ENCODE measurements at places on chromosomes 2 and 18. TPM values are rescaled to one million over a fixed set of nuclear protein-coding genes. Genes with fewer than 3 reads are reported as not detected.
A peak's percentile ranks its signal among the peaks of the same experiment; 100 is the strongest.

DNA sequence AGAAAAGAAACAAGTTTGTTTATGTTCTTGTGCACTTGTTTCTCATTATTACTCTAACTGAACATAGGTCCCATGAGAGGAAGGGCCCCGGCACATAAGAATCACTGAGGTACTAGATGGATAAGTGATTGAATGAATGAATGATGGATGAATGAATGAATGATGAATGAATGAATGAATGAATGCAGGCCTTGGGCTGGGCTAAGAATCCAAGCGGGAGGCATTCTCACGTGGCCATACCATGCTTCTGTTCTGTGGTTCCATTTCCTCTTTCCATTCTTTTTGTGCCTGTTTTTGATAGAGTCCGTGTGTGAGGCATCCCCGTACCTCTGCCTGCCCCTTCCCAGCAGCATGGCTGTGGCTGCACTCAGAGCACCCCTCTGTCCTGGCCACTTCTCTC lies 94.8 kb downstream of the SH3BP4 start:
- no peak for DNase-seq

DNA sequence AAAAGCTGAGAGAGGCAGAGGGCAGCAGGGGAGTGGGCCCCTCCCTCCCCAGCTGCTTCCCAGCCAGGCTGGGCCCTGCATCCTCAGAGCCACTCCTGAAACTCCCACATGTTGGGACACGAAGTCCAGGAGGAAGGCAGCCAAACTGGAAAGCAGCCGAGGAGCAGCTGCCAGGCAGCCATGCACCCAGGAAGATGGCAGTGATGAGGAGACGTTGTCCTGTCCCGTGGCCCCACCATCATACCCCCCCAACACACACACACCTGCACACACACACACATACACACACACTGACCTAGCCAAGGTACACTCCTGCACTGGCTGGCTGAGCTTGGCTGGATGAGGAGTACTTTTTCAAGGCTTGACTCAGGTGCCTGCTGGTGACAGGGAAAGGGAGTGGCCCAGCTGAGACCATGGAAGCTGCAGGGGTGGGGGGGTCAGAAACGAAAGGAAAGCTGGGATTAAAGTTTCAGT lies 106.0 kb downstream of the CYP26B1 start:
- DNase-seq = no peak

DNA sequence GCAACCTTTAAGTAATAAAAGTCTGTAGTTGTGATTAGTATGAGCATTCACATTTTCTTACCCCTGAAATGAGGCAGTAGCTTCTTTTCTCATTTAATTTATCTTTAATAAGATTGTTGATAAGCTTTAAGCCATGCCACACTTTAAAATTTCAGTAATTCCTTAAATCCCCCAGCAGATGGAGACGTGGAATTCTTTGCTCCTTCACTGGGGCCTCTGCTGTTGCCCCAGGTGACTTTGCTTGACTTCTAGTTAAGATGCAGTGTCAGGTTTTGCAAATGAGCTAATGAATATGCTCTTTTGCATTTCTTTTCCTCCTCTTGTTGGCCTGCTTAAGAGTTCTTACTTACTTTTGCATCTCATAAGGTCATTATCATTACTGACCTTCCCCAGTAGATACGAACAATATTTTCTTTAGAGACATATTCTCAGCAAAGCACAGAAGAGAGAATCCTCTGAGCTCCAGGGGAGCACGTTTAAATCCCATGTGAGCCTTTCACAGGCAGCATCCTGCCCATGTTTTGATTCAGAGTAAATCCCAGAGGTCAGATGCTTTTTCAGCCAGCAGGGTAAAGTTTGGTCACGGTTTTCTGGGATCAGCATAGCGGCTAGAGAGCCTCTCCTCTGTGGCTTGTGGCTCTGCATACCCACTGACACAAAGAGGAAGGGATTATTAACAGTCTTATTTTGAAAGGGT lies 222.9 kb downstream of the PTPRM start:
- no peak for DNase-seq

GRCh38 chr18:35478520-35479435 lies 19.0 kb downstream of the INO80C start:
- DNase-seq = no peak

GRCh38 chr2:231524477-231525247 lies 5.6 kb downstream of the NMUR1 start:
- DNase-seq = no peak

DNA sequence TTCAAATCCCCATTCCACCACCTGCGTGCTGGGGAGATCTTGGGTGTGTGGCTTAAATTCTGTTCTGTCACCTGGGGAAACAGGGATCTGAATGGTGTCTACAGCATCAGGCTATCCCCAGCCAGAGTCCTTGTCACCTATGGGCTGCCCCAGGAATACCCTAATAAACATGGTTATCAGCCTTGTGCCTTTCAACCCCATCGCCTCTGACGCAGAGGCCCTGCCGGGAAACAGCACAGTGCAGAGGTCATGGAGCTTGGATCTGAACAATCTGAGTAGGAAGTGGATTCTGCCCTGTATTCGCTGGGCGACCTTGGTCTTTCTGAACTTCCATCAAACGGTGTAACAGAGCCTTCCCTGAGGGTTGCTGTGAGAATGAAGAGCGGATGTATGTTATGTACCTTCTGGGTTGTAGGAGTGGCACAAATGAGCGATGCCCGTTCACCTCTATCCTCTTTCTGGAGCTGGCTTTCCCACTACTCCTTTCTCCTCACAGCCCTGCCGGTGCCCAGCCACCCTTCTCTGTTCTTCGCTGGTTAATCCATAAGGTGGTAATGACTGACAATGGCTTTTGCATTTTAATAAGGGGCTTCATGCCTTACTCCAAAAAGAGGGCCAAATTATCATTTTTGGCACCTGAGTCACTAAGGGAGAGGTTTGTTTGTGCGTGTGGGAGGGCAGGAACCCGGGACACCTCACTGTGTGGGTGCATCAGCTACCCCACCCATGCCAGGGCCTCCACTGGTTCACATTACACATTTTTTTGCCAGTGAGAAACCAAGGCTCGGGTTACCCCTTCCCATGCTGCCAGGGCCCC lies 256.5 kb downstream of the MYCN start:
- DNase-seq = no peak

DNA sequence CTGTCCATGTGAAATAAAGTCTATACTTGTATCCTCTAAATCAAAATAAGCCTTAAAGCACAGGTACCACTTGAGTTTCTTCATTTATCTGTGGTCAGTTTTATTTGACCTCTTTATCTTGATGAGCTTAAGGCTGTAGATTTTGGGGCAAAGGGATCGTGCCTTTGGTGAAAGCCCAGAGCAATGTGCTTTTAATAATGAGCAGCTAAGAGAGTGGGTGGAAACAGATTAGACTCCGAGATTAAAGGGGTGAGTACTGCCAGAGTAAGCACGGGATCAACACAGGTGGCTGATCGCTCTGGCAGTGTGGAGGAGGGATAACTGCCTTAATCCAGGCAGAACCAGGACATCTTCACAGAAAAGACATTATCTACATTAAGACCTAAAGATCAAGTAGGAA lies 280.4 kb downstream of the TDRD15 start:
- DNase-seq = no peak

- no peak for DNase-seq
These were observed 26.0 kb upstream of the IGFBP2 start for GRCh38 chr2:216607277-216607560.

GRCh38 chr2:43831543-43832294 lies 6.9 kb downstream of the ABCG5 start:
- no peak for DNase-seq

DNA sequence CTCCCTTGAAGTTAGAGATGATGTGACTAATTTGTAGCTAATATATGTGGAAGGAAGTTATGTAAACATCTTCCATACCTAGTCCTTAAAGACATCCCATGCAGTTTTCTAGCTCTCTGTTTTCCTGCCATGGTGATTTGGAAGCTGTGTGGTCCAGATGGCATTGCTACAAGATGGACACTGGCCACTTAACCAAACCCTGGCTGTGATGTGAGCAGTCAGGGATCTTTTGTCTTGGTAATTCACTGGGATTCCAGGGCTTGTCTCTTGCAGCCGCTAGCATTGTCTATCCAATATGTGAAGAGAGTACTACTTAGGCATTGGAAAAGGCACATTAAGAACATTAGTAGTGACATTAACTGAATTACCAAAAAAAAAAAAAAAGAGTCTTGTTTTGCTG lies 139.9 kb upstream of the DOCK10 start:
- DNase-seq = no peak

DNA sequence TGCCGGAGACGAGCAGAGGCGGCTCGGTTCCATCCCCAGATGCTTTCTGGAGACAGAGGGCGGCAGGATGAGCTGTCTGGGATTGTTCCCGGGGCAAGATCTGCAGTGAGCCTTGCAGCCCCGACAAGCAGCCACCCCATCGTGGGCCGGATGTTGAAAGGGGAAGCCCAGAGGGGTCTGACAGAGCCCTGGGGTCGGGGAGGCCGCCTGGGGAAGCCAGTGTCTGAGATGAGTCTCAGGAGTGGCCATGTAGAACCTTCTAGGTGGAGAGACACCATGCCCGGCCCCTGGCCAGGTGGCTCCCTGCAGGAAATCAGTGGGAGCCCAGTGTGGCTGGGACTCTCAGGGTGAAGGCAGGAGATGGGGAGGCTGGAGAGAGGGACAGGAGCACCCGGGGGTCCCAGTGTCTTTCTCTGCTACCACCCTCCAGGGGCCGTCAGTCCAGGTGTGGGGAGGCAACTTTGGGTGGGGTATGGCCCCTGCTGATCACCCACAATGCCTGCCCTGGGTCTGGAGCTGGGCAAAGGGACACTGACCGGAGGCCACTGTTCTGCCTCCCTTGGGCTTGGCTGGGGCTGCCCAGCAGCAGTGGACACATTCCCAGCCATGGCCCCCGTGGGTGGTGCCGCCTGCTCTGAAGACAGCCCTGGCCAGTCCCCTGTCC lies 128.3 kb upstream of the HS6ST1 start:
- DNase-seq = peak; percentile 11

- no peak for DNase-seq
These were observed 7.7 kb upstream of the EHD3 start for GRCh38 chr2:31226266-31226665.

Gene CRYBA2
- 5.9 TPM for total RNA-seq

Gene NTSR2
- total RNA-seq = not detected

Gene LBX2
- 0.21 TPM for total RNA-seq

Gene MAPK4
- 1.4 TPM for total RNA-seq

Gene GREB1
- 5.6 TPM for total RNA-seq

Gene ALMS1
- total RNA-seq = 12.0 TPM

Gene UGT1A5
- not detected for total RNA-seq

All from pancreas (tissue), 10 donors.